ENCODE measurements at places on chromosomes 3 and 15.

GRCh38 chr3:79086514-79086913 is 681.3 kb downstream of the ROBO1 start:
- DNase-seq: peak; percentile 34

GRCh38 chr3:19937459-19938294 is 3.7 kb upstream of the EFHB start:
- no peak for DNase-seq

- no peak for DNase-seq
Measured at GRCh38 chr15:58492661-58493397, 61.0 kb downstream of the LIPC start.

DNA sequence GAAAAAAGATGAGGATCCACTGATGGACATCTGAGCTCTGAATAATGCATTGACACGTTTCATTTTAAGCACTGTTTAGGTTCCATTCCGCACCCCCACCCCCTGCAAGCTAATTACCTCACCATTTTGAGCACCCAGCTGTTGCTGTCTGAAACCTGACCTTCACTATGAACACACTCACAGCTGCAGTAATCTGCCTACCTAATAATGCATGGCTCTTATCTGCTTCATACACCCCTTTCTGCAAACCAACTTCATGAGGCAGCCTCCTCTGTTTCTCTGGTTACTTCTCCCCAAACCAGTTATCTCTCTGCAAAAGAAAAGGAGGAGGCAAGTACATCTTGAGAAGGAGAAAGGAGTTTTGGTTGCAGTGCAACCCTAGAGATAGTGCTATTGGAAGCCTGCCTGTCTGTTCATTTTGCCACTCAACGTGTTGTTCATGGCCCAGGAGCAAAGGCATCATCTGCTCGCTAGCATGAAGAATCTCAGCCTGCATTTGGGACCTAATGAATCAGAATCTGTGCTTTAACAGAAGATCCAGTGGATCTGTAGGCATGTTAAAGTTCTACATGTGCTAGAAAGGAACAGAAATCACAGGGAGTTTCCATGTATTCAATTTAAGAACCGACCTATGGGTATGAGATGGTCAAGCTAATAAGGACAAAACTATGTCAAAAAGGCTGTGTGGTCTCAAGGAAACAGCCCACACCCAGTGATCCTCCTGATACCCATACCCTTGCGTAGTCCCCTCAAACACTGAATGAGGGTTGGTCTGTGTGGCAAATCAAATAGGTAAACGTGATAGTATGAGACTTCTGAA is 87.2 kb downstream of the MB21D2 start:
- no peak for DNase-seq

DNA sequence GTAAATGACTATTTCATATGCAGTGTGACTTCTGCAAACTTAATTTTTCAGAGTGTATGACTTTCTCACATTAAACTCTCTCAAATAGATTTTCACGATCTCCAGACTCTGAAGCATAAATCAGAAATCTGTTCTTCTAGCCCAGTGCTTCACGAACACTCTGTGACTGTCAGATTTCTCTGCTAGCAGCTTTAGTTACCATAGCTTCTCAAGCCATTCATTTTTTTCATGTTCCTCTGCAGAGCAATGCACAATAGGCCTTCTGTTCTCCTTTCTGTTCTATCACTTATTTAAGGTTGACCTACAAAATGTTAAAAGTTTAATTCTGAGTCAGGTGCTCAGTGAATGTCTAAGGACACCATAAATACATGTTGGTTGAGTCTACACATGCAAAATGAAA is 1102.2 kb downstream of the TUSC7 start:
- no peak for DNase-seq

Measured in AG04450 (cell line).